ENCODE measurements at places on chromosomes 11 and 22.

DNA sequence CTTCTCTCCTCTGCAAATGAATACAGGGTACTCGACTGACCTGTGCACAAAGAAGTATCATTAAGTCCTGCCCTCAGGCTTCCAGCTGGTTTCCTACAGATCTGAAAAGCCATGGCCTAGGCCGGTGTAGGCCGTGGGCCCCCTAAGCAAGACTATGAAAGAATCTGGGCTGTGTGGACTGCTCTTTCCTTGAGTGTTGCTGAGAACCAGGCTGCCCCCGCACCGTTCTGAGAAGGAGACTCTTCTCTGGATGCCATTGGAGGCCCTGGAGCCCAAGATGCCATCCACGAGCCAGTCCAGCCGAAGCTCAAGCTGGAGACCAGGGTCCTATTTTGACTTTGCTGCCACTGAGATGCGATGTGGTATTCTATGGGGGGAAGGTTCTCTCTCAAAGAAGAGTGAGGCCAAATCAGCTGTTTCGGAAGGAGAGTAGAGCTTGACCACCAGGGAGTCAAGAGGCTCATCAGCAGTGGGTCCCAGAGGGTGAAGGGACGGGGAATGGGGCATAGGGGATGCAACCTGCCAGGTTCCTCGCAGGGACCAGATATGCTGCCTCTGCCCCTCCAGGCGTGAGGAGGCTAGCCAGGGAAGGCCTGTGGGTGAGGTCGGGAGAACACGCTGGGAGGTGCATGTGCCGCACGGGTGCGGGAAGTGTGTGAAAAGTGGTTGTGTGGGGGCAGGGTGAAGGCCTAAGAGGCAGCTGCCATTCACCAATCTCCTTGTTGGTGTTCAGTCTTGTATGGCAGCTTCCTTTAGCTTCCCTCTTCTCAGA lies 96.4 kb upstream of the B3GAT1 start:
- no peak overlapping the region for H3K27ac ChIP-seq
- H3K36me3 ChIP-seq: no peaks in the 10 kb centered on the region
- no peak overlapping the region for H3K4me3 ChIP-seq
- H3K27me3 ChIP-seq: peaks cover 29% of the 10 kb centered on the region
- H3K4me1 ChIP-seq: no peaks in the 10 kb centered on the region

DNA sequence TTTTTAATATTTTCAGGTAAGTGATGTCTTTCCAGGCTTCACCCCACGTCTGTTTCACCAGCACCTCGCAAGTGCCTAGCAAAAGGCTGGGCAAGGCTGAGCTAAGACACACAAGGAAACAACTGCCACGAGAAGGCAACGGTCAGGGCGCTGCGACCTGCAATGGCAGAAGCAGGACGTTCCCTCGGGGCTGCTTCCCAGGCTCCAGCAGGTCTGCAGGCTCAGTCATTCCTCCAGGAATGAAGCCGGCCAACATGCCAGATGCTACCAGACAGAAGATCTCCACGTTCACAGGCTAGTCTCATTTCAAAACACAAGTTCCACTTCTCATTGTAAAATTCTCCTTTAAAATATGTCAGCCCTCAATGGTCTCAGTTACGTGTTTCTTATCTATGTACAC lies 45.5 kb downstream of the CELSR1 start:
- no peaks in the 10 kb centered on the region for H3K4me1 ChIP-seq
- no peak for DNase-seq
- H3K27me3 ChIP-seq: peaks cover 11% of the 10 kb centered on the region
- H3K4me3 ChIP-seq: no peak overlapping the region
- no peaks in the 10 kb centered on the region for H3K36me3 ChIP-seq
- no peak overlapping the region for H3K27ac ChIP-seq

DNA sequence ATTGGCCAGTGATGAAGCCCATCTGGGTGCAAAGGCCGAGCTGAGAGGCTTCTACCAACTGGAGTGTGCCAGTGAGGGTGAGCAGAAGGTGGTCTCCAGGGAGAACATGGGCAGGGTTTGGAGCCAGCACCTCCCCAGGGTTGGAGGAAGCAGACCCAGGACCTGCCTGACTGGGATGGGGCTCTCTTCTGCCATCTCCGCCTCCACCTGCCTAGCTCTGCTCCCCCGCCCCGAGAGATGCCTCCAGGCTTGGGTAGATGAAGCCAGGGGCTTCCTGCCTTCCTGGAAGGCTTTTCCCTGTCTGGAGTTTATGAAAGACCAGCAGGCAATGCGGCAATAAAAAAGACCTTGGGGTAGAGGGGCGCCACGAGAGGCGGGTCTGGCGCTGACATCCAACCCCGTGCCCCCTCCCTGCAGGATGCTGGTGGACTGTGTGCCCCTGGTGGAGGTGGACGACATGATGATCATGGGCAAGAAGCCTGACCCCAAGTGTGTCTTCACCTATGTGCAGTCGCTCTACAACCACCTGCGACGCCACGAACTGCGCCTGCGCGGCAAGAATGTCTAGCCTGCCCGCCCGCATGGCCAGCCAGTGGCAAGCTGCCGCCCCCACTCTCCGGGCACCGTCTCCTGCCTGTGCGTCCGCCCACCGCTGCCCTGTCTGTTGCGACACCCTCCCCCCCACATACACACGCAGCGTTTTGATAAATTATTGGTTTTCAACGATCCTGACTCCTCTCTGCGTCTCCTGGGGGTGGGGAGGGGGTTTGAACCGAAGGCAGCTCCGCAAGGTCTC lies 3.3 kb downstream of the SELENOM start:
- H3K4me3 ChIP-seq: no peak overlapping the region
- no peak for DNase-seq
- H3K27me3 ChIP-seq: no peaks in the 10 kb centered on the region
- peaks cover 24% of the 10 kb centered on the region for H3K4me1 ChIP-seq
- H3K36me3 ChIP-seq: peaks cover 9% of the 10 kb centered on the region

GRCh38 chr22:44828193-44828592 lies 75.8 kb downstream of the ARHGAP8 start:
- peaks cover 9% of the 10 kb centered on the region for H3K36me3 ChIP-seq
- no peaks in the 10 kb centered on the region for H3K4me1 ChIP-seq
- peaks cover 28% of the 10 kb centered on the region for H3K27me3 ChIP-seq
- no peak for DNase-seq
- H3K27ac ChIP-seq: no peak overlapping the region
- H3K4me3 ChIP-seq: no peak overlapping the region

- peak within 1 kb of the TSS; percentile 96 for H3K27ac ChIP-seq
- peaks cover 27% of the 10 kb centered on the region for H3K36me3 ChIP-seq
- no peaks in the 10 kb centered on the region for H3K27me3 ChIP-seq
These were observed at the start of gene FCHSD2 for GRCh38 chr11:73142128-73142377. Gene FCHSD2, minus strand, starts transcription at chr11:73142318. Its CDS starts 441 bp downstream, at chr11:73141877.

- no peaks in the 10 kb centered on the region for H3K36me3 ChIP-seq
These were observed 27.3 kb upstream of the ASPHD2 start for GRCh38 chr22:26401726-26402125.
